ENCODE measurements at places on chromosomes 16 and 17.

DNA sequence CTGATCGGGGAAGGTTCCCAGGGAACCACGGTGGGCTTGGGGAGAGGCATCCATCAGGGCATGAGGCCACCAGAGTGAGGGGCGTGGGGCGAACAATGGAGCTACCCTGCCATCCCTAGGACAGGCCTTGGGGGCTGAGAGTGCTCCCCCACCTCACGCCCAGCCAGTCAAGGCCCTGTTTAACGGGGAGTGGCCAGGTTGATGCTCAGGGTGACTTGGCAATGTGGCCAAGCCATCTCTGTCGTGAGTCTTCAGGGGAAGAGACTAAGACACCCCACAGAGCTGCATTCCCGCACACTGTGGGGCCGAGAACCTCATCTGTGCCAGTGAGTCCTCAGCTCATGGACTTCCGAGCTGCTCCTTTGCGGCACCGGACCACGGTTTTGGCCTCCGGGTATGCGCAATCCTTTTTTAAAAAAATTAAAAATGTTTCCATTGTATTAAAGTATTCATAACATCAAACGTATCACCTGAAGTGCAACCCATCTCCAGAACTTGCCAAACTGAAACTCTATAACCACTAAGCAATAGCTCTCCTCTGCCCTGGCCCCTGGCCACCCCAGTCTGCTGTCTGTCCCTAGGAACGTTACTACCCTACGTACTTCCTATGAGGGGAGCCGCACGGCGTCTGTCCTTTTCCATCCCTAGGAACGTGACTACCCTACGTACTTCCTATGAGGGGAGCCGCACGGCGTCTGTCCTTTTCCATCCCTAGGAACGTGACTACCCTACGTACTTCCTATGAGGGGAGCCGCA is 71.8 kb upstream of the DOC2B start:
- DNase-seq = no peak

DNA sequence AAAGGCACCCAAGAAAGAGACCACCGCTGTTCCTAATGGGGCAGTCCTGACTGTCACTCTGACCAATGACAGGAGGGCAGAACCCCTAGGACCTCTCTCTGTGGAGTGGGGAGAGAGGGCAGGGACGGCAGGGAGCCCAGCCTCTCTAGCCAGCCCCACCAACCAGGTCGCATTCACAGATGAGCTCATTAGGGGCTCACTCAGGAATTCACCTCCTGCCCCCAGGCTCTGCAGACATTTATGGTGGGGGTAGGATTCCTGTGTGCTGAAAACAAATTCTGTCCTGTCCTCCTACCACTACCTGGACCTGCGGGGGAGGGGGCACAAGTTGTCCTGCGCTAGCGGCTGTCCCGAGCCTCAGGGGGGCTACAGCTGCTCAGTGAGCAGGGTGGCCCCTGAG is 27.7 kb upstream of the GPRC5C start:
- no peak for DNase-seq

GRCh38 chr17:63496177-63496576 is 19.3 kb downstream of the ACE start:
- DNase-seq = no peak

DNA sequence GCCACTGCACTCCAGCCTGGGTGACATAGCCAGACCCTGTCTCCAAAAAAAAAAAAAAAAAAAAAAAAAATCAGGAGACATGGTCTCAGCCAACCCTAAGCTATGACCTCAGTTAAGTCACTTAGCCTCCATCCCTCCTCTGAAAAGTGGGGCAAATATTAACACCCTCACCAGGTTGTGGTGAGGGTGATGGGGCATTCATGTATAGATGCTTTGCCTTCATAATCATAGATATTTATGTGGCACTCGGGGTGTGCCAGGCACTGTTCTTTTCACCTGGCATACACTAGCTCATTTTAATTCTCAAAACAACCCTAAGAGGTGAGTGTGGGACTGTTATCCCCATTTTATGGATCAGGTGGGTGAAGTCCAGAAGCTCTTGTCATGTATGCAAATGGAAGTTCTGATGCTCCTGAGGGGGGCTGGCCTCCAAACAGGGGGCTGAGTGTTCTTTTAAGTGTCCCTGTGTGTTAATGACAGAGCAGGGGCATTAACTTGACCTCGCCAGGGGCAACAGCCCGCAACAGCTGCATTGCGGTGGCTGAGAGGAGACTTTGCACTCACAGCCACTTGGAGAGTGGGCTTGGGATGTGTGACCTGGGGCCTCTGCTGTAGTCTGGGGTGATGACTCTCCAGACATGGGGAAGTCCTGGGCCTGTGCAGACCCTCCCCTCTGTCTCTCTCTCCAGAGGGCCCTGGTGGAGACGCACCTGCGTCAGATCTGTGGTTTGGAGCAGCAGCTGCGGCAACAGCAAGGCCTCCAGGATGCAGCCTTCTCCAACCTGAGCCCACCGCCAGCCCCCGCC is 4.1 kb downstream of the TBKBP1 start:
- no peak for DNase-seq

DNA sequence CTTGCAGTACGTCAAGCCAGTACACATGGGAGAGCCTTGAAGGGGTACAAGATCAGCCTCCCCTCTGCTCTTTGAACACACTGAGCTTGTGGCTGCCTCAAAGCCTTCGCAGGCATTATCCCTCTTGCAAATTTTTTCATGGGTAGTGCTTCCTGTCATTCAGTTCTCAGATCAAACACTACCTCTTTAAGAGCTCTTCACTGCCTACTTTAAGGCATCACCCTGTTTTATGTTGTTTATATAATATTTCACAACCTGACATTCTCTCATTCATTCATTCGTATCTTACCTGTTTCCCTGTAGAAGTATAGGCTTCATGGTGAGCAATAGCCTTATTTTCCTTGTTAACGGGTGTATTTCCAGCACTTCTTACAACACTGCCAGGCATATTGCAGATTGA is 269.1 kb downstream of the CDH13 start:
- no peak for DNase-seq

- no peak for DNase-seq
Measured at GRCh38 chr16:87551487-87551886, 50.8 kb upstream of the JPH3 start.

GRCh38 chr17:3897731-3898130 is 4.9 kb upstream of the CAMKK1 start:
- DNase-seq = no peak

Measured in esophagus muscularis mucosa (tissue), 4 donors.